Epithelial cell of alveolus of lung (primary cell): ENCODE measurements at places on chromosomes 1 and 21. TPM values are rescaled to one million over a fixed set of nuclear protein-coding genes. Genes with fewer than 3 reads are reported as not detected.

OR10J1 gene
- total RNA-seq: not detected in 2 replicates

AGMAT gene
- 0.16 and 1.7 TPM in 2 replicates for total RNA-seq

MNDA gene
- total RNA-seq: not detected in 2 replicates

ZNF593OS gene
- total RNA-seq: not detected in 2 replicates

PLEKHN1 gene
- 1.4 TPM in 1 of 2 replicates, not detected in the other for total RNA-seq

PRDM16 gene
- total RNA-seq: 0.65 TPM in 1 of 2 replicates, not detected in the other

CCDC181 gene
- 1.2 and 2.2 TPM in 2 replicates for total RNA-seq

COL24A1 gene
- total RNA-seq: 0.80 and 1.3 TPM in 2 replicates

PLOD1 gene
- total RNA-seq: 502 and 516 TPM in 2 replicates

MIER1 gene
- total RNA-seq: 21.2 and 22.8 TPM in 2 replicates

XCL1 gene
- not detected in 2 replicates for total RNA-seq

GSTM5 gene
- 4.9 and 14.5 TPM in 2 replicates for total RNA-seq

KIF26B gene
- 2.3 and 2.7 TPM in 2 replicates for total RNA-seq

OR2T33 gene
- total RNA-seq: not detected in 2 replicates

MEF2D gene
- 16.9 and 40.0 TPM in 2 replicates for total RNA-seq

OPRD1 gene
- 0.16 TPM in 1 of 2 replicates, not detected in the other for total RNA-seq
